Ureter (tissue), 1 donor: ENCODE measurements at places on chromosomes 3 and 15. TPM values are rescaled to one million over a fixed set of nuclear protein-coding genes. Genes with fewer than 3 reads are reported as not detected.

GRCh38 chr3:23189187-23189586, 13.9 kb upstream of the UBE2E2 start:
- DNase-seq = no peak

- no peak for DNase-seq
Measured at GRCh38 chr15:51313074-51313393, 25.4 kb downstream of the CYP19A1 start.

- no peak for DNase-seq
Measured at GRCh38 chr3:85377115-85377514, 418.3 kb downstream of the CADM2 start.

DNA sequence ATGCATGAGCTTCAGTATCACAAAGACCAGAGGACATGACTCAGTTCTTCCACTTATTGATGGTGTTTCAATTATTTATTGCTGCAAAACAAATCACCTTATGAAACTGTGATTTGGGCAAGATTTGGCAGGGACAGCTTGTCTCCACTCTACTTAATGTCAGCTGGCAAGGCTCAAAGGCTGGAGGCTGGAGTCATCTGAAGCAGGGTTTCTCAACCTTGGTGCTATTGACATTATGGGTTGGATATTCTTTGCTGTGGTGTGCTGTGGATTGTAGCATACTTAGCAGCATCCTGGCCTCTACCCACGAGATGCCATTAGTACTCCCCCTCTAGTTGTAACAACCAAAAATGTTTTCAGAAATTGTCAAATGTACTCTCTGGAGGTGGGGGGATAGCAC, 138.8 kb upstream of the PEX5L start:
- DNase-seq = no peak

GRCh38 chr15:90336705-90337141, 15.4 kb upstream of the ZNF774 start:
- DNase-seq = no peak

Gene IL1RAP
- 32.0 TPM for total RNA-seq

Gene PARP15
- total RNA-seq = 3.9 TPM

Gene GPR15
- 4.0 TPM for total RNA-seq

Gene BFSP2
- total RNA-seq = not detected

Gene CALML4
- total RNA-seq = 6.3 TPM
